ENCODE measurements at places on chromosomes 2 and 18.

- DNase-seq: no peak
These were observed 72.4 kb downstream of the TGOLN2 start for GRCh38 chr2:85255456-85255812.

GRCh38 chr2:171547720-171548119, 25.4 kb downstream of the CYBRD1 start:
- no peak for DNase-seq

DNA sequence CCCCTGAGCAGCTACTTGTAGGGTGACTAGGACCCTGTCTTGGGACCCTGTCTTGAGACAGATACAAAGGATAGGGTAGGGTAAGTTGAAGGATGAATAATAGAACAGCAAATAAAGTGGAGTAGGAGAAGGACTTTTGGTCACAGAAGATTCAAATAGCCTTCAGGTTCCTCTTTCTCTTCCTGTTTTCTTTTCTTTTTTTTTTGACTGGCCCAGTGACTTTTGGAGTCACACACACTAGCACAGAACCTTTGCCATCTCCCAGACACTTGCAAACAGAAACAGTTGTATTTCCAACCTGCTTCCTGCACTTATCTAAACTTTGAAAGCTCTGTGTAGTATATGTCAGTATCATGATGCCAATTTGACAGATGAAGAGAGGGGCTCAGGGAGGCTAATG, 108.2 kb downstream of the TDRD15 start:
- DNase-seq: no peak

DNA sequence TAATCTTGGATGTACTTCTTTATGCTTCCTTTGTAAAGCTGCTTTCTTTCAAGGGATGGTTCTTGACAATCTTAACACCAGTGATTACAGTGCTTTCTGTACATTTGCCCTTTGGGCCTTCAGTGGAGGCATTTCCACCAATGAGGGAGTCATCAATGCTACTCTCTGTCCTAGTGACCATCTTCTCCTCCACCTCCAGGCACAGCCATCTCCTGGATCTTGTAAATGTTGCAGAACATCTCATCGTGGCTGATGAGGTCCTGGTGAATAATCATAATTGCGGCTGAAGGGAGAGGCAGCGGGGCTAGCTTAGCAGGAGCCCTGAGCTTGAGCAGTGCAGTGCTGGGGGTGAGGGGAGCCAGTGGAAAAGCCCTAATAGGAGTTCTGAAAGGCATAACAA, 32.5 kb downstream of the IDH1 start:
- DNase-seq: no peak

DNA sequence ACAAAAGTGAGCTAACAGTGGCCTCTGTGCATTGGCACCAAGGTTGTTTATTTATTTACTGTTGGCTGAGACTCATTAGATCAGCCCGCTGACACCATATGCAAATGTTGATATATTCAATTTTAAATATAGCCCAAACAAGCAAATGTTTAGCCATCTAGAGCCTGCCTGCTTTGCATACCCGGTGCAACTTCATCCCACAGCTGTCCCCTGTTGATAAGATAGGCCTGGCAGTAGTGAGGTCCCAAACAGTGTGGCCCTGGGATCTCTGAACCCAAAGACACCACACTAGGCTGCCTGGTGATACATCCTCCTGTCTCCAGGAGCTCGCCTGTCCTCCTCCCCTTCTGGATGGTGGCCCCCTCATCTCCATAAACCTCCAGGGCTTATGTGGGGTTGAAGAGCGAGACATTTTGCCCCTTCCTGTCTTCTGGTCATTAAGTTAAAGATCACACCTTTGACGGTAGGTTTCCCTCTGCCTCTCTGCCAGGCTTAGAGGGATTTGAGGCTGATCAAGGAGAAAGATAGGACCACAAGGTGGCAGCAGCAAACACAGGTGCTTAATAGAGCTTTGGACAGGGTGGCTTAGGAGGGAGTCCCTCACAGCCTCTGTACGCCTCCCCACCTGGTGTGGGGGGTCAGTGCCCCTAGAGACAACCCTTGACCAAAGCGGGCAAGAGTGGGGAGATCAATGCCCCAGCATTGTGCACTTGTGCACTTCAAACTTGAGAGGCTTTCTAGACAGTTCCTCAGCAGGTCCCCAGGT, 23.7 kb upstream of the MYO5B start:
- no peak for DNase-seq

GRCh38 chr2:219688560-219689445, 61.4 kb downstream of the SLC4A3 start:
- no peak for DNase-seq

DNA sequence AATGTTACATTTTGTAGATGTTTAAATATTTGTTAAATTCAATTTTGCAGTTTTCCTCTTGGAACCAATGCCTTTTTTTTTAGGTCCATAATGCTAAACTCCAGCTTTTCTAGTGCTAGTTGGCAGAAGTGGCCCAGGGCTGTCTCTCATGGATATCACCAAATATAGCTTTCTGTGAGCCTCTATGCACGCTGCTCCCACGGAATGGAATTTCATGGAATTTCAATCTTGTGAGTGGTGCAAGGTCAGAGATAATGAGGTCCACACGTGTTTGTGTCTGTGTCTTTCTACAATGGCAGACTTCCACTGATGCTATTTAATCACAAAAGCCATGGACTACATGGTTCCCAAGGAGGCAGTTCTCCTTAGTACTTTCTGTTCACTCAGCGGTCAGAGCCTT, 191.5 kb upstream of the PARD3B start:
- DNase-seq: no peak

- no peak for DNase-seq
These were observed 651.9 kb upstream of the HS6ST1 start for GRCh38 chr2:128970332-128971116.

DNA sequence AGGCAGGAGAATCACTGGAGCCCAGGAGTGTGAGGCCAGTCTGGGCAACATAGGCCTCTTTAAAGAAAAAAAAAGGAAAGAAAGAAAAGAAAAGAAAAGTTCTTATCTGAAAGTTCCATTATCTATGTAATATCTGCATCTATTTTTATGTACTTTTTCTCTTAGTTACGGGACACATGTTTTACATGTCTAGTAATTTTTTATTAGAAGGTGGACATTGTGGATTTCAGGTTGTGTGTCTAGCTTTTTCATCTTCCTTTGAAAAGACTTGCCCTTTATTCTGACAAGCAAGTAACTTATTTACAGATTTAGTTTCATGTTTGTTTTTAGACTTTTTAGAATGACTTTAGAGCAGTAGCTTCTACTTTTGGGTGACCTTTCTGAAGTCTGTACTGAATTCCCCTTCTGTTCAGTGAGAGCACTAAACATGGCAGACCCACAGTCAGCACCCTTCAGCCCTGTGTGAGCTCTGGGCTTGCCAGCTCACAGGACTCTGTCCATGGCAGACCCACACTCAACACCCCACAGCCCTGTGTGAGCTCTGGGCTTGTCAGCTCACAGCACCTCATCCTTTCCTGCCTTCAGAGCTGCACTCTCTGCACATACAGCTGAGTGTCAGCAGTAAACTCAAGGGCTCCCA, 17.5 kb downstream of the TRAPPC12 start:
- DNase-seq: no peak

DNA sequence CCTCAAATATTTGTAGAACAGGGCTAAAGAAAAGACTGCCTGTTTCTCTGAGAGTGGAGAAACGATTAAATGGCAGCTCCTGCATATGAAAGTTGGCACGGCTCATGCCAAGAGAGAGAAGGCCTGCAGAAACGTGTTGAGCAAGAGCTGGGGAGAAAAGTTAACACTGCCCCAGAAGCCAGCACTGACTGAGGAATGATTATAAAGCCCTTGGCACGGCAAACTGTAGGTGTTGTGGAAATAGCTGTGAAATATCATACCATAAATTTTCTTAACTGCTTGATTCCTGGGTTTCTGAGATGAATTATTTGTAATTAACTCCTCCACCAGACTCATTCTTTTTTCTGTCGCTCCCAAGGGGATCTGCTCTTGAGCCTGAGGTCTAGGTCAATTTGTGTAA, 4.3 kb downstream of the FRZB start:
- DNase-seq: no peak

DNA sequence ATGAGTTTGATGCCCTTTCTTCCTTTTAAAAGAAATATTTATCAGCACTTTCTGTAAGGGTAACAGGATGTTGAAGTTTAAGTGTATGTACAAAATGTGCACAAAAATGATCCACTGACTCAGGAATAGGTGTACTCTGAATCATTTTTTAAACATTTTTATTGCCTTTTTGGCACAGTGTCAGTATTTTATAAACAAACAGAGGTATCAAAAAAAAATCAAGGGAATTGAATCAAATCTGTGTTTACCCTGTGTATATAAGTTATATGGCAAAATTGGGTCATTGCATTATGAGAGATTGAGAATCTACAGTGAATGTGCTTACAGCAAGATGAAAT, 513.9 kb upstream of the NETO1 start:
- no peak for DNase-seq

GRCh38 chr18:57906852-57907251, 103.7 kb upstream of the ATP8B1 start:
- no peak for DNase-seq

DNA sequence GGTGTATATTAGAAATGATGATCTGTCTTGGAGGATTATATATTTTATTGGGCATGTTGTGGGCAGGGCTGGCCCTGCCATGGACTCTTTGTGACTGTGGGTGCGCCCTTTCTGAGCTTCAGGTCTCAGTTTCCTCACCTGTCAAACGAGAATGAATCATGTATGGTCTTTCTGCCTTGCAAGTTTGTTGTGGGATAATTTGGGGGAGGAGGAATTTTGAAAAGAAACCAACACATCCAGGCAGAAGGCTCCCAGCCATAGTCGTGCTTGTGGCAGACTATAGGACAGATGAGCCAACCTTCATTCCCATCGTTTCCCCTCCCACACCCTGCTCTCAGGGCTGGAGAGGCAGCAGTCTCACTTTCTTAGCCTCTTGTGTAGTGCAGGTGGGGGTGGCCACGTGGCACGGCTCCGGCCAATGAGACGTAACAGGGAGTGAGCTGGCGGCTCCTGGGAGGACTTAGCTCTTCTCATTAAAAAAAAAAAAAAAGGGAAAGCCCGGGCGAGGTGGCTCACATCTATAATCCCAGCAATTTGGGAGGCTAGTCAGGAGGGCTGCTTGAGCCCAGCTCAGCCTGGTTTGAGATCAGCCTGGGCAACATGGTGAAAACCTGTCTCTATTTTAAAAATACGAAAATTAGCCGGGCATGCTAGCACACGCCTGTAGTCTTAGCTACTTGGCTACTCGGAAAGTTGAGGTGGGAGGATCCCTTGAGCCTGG, 63.1 kb downstream of the RHOB start:
- peak; percentile 79 for DNase-seq

DNA sequence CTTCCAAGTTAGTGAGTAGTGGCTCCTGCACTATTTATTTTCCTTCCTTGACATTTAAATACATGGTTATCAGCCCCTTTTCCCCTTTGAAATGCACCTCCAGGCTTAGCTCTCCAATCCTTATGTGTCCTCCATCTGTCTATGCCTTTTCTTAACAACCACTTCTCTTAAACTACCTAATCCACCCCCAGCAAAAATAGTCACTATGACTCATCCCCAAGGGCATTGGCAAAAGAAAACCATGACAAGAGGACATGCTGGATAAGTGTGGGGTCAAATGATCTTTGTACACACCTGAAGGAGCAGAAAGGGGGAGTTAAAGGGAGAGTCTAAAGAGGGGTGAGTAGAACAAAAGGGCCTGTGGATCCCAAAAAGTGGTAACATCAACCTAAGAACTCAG, 127.2 kb downstream of the ANKRD44 start:
- DNase-seq: no peak

- DNase-seq: no peak
These were observed 80.3 kb downstream of the MBOAT2 start for GRCh38 chr2:8923183-8923582.

DNA sequence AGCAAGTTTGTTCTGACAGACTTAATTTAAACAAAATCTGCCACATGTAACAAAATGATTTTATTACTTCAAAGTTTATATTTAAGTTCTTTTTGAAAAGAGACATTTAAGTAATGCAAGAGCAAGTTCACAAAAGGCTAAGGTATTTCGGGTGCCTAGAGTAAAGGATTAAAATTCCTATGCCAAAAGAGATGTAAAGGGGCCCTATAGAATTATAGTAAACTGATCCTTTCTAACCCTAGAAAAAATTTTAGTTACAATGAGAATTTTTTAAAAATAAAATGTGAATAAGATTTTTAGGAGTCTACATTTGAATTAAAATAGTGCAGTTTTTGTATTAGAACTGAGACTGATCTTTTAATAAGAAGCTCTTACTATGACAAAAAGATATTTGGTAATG, 147.1 kb downstream of the PLEKHA3 start:
- no peak for DNase-seq

DNA sequence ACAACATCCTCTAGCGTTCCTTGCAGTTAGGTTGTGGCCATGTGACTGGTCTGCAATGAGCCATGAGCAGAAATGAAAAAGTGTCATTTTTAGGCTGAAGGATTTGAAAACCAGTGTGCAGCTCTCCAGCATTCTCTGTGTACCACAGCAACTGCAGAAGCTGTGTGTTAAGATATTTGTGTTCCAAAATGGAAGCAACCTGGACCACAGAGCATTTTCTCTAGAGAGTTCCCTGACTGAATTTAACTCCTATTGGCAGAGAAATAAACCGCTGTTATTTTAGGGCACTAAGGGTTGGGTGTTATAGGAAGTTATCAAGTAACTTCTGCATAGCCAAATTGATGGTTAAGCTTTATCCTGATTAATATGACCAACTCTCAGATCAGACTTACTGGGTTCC, 257.2 kb upstream of the THUMPD2 start:
- no peak for DNase-seq

DNA sequence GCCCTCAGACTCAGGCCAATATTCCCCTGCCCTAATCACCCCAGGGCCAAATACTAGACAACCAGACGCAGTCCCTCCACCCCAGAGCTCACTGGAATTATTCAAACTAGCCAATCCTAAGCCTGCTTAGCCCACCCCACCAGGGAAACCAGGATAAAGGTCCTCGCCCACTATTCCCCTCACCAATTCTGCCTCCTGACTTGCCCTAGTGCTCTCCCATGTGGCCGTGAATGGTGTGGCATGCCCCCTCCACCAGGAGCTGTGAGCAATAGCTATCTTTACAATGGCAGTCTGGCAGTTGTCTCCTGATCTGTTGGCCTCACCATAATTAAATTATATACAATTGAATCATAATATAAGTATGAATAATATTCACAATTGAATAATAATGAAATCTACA, 42.3 kb downstream of the FAM124B start:
- no peak for DNase-seq

DNA sequence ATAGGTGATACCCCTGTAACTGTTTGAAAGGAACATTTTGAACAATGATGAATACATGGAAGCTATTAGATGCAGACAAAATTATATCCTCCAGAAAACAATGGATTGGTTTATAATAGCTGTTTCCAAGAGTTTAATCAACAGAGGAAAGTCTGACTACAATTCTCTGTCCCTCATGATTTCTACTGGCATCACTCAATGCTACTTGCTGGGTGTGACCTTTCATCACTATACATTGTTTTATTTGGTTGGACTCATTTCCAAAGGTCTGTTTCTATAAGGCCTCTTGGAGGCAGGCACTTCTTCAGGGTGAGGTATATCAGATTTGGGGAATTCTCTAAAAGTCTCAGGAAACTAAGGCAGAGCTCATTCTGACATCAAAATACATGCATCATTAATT, 636.1 kb upstream of the SLC8A1 start:
- no peak for DNase-seq
